ENCODE measurements at places on chromosomes 4 and X. TPM values are rescaled to one million over a fixed set of nuclear protein-coding genes. Genes with fewer than 3 reads are reported as not detected.

SERTM2 gene
- total RNA-seq: not detected

GAGE12F gene
- total RNA-seq: not detected

DUSP21 gene
- total RNA-seq: not detected

PHF8 gene
- 17.9 TPM for total RNA-seq

JAKMIP1 gene
- total RNA-seq: not detected

PAPSS1 gene
- total RNA-seq: 114 TPM

PAK3 gene
- total RNA-seq: 0.94 TPM

TEX13C gene
- not detected for total RNA-seq

SPANXN4 gene
- not detected for total RNA-seq

DMRTC1B gene
- total RNA-seq: not detected

ZDHHC9 gene
- total RNA-seq: 21.1 TPM

FGB gene
- total RNA-seq: not detected

DYNLT3 gene
- total RNA-seq: 31.5 TPM

HERC5 gene
- 0.63 TPM for total RNA-seq

P2RY10 gene
- total RNA-seq: not detected

ALAS2 gene
- not detected for total RNA-seq

DKK2 gene
- 0.09 TPM for total RNA-seq

MGARP gene
- 32.9 TPM for total RNA-seq

Data from endothelial cell of coronary artery (primary cell).